ENCODE measurements at places on chromosomes 7 and 10. TPM values are rescaled to one million over a fixed set of nuclear protein-coding genes. Genes with fewer than 3 reads are reported as not detected.

HHEX gene
- 3.5 TPM for total RNA-seq

SYPL1 gene
- total RNA-seq = 54.4 TPM

DDX56 gene
- total RNA-seq = 44.4 TPM

PAX4 gene
- total RNA-seq = not detected

POU6F2 gene
- total RNA-seq = under 0.01 TPM

TSPAN13 gene
- 2.8 TPM for total RNA-seq

ACTL6B gene
- total RNA-seq = not detected

TLX1 gene
- not detected for total RNA-seq

SLC18A3 gene
- total RNA-seq = not detected

IMMP2L gene
- total RNA-seq = 14.6 TPM

CTBP2 gene
- total RNA-seq = 73.3 TPM

DLX5 gene
- total RNA-seq = not detected

NPY4R gene
- not detected for total RNA-seq

PTN gene
- 13.9 TPM for total RNA-seq

PON1 gene
- not detected for total RNA-seq

SEMA3E gene
- total RNA-seq = 2.0 TPM

NUTM2E gene
- under 0.01 TPM for total RNA-seq

LLCFC1 gene
- total RNA-seq = not detected

HTR5A gene
- total RNA-seq = not detected

HOXA1 gene
- total RNA-seq = 0.50 TPM

VGF gene
- 0.66 TPM for total RNA-seq

TMEM273 gene
- total RNA-seq = not detected

SHH gene
- under 0.01 TPM for total RNA-seq
